CD4-positive, alpha-beta T cell treated with Interleukin-17A for 1 hour (primary cell): ENCODE measurements at places on chromosomes 1 and 21.

DNA sequence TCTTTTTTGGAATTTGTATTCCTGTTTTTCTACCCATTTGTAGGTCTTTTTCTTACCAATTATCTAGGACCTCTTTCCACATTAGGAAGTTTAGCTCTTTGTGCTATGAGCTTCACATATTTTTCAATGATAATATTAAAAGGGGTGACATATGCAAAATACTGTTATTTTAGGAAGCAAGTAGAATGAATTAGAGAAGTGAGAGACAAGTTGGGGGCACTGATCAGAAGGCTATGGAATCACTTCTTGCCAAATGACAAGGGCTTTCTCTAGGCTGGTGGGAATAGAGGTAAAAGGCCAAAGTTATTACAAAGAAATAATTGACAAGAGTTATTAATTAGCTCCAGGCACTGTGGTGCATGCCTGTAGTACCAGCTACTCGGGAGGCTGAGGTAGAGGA, 4.3 kb upstream of the BCAR3 start:
- no peak for DNase-seq

- DNase-seq: peak; percentile 74
Observed at GRCh38 chr21:31580866-31581276, 78.6 kb upstream of the SOD1 start.

DNA sequence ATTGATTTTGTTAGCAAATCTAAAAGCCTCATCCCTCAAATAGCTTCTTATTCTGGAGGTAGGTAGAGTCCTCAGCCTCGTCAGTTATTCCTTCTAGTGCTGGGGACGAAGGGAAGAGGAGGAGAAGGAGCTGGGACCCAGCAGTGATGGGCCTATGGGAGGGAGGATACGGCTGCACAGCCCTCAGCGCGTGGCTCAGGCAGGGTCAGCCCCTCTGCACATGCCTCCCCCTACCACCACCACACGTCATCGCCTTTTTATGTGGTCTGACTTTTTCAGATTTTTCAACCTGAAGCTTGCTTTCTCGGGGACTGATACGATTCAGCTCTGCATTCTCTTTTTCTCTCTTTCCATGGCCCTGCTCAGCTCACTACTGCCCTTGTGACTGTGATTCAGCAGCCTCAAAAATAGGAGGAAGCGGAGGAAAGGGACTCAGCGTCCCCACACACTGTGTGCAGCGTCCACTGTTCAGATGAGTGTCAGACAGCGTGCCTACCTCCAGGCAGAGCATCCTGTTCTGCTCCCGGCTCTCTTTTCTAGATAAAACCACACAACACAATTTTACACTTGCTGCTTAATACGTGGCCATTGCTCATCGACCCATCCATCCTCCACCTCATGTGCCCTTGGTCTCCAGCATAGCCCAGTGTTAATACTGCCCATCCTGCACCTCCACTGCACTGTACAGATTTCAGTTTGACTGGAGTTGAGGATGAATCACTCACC, 827 bp downstream of the OR2B11 start:
- DNase-seq: no peak

DNA sequence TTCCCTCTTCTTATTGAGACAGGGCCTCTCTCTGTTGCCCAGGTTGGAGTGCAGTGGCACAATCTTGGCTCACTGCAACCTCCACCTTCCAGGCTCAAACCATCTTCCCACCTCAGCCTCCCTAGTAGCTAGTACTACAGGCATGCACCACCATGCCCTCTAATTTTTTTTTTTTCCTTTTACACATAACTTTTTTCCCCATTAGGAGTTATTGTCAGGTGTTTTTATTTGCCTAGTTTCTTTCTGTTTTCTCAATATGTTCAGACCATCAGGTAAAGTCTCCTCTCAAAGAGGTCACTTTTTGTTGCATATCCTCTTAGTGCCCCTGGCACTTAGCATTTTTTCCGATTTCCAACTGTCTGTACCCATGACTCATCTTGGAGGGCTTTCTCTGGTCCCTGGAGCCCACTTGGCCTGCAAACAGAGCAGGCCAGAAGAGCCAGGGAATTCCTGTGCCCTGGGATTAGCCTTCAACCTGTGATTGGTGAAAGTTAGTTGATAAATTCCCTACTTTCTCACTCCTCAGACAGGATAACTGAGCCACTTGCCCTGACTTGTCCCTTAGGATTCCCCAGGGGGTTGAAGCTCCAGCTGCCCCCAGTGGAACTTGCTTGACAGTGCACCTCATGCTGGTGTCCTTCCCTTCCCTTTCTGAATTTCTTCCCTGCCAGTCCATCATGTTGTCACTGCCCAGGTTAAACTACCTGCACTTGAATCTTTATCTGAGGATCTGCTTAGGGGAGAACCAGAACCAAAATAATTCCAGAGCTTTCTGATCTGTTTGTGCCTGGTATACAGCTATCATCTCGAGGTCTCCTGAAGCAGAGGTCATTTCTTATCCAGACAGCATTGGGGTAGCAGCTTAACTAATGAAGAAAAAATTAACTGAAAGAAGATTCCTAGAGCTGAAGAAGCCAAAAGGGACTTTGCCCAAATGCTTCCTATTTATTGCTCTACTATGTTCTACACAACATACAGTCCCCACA, 2.4 kb downstream of the NTPCR start:
- DNase-seq: peak; percentile 27

DNA sequence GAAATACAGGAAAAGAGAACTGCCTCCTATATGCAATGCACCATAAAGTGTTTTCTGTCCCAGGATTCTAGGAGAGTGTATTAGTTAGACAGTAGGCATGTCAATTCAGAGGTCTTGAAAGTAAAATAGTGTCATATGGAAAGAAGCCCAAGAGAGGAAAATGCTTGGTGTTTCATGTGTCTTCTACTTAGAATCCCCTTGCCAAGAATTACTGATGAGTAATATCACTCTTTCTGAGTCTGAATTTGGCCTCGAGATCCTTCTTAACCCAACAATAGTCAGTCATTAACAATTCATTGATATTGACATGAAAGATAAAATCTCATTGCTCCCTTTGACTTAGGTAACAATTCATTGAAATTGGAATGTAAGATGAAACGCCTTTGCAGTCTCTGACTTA, 972.2 kb downstream of the TTLL7 start:
- DNase-seq: no peak

DNA sequence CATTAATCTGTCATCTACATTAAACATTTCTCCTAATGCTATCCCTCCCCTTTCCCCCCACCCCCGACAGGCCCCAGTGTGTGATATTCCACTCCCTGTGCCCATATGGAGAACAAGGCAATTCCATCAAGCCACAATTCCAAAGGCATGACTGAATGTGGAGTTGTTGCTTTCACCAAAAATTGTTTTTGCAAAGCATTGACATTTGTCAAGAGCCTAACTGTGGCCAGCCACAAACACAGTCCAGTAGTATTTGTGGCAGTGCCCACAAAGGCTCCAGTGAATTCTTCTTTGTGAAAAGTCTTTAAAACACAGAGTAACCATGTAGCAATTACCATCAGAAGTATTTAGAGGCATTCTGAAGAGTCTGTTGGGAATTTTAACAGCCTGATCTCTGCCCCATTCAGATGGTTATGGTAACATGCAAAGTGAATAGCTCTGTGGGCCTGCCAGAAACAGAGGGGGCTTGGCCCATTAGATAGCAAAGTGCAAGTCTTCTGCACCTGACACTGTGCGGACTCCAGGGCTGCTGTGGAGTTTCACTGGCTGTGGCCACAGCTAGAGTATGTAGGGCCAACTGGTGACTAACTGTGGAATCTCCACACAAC, 11.6 kb upstream of the LRRC53 start:
- no peak for DNase-seq
